Right cardiac atrium (tissue), 5 donors: ENCODE measurements at places on chromosomes 3 and 15. TPM values are rescaled to one million over a fixed set of nuclear protein-coding genes. Genes with fewer than 3 reads are reported as not detected.

Gene GPR62
- 0.34 TPM for polyA plus RNA-seq

Gene RNU6-1
- not detected for polyA plus RNA-seq

Gene EIF2A
- 51.7 TPM for polyA plus RNA-seq

Gene GP5
- 0.07 TPM for polyA plus RNA-seq

Gene ARHGEF26
- 3.5 TPM for polyA plus RNA-seq

Gene LDHAL6B
- polyA plus RNA-seq = not detected

GRCh38 chr3:74537164-74537563 lies 77.3 kb downstream of the CNTN3 start:
- DNase-seq = no peak

GRCh38 chr15:85752491-85752961 lies 42.2 kb downstream of the KLHL25 start:
- DNase-seq = peak; percentile 72

GRCh38 chr3:29436612-29437323 lies 155.9 kb downstream of the RBMS3 start:
- DNase-seq = no peak

DNA sequence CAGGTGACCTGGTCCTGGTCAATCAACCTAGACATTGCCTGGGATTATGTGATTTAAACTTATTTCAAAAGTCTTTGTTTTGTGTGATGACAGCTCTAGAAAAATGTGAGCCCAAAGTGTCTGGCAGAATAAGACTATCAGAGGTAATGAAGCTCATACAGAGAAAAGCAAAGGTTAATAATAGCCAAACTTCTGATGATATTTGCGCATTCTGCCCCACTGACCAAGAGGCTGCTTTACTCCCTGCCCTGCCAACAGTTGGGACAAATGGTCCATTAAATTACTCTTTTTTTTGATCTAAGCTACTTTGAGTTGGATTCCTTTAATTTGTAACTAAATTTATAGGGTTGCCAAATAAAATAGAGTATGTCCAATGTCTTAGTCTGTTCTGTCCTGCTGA lies 911.2 kb downstream of the MCTP2 start:
- no peak for DNase-seq
